ENCODE measurements at places on chromosomes 5 and 9. TPM values are rescaled to one million over a fixed set of nuclear protein-coding genes. Genes with fewer than 3 reads are reported as not detected.
A peak's percentile ranks its signal among the peaks of the same experiment; 100 is the strongest.

Gene WNT8A
- not detected for total RNA-seq

DNA sequence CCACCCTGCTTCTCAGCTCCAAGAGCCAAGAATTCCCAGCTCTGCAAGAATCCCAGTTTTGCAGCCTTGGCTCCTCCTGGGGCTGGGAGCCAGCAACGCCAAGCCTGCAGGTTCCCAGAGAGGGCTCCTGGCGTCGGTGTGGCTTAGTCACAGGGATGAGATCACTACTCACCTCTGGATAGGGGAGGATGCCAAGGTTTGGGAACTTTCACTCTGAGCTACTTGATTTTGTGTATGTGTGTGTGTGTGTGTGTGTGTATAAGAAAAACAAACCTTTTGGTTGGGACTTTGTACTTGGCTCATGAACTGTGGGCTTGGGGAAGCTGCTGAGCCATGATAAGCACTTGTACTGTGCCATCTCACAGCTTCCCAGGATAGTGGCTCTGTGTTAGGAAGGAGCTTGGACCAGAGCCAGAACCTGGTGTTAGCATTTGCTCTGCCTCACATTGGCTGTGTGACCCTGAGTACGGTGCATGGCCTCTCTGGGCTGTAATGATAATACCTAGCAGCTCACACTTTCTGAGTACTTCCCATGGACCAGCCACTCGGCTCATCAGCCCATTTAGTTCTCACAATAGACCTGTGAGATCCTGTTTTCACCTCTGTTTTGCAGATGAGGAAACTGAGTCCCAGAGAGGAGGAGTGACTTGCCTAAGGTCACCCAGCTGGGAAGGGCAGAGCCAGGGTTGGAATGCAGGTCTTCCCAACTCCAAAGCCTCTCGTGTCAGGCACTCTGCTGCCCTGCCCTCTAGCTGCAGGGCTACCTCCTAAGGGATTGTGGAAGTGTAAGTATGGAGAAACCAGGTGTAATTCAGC lies 41.4 kb upstream of the DAB2IP start:
- H3K27me3 ChIP-seq, result no peaks in the 10 kb centered on the region
- no peaks in the 10 kb centered on the region for H3K36me3 ChIP-seq
- H3K27ac ChIP-seq, result no peak overlapping the region

- H3K36me3 ChIP-seq, result no peaks in the 10 kb centered on the region
- H3K4me1 ChIP-seq, result peaks cover 36% of the 10 kb centered on the region
- H3K27ac ChIP-seq, result no peak overlapping the region
Measured at GRCh38 chr5:132229236-132229635, 1.6 kb upstream of the P4HA2 start.

GRCh38 chr5:65978251-65978650 lies 51.9 kb downstream of the ERBIN start:
- H3K27me3 ChIP-seq, result no peaks in the 10 kb centered on the region
- H3K4me3 ChIP-seq, result no peak overlapping the region
- H3K4me1 ChIP-seq, result peaks cover 6% of the 10 kb centered on the region
- no peak for DNase-seq
- H3K27ac ChIP-seq, result no peak overlapping the region
- H3K36me3 ChIP-seq, result no peaks in the 10 kb centered on the region

Gene BTNL9
- total RNA-seq, result 34.1 TPM

- H3K4me1 ChIP-seq, result no peaks in the 10 kb centered on the region
- DNase-seq, result no peak
- H3K27ac ChIP-seq, result no peak overlapping the region
- H3K36me3 ChIP-seq, result no peaks in the 10 kb centered on the region
- no peak overlapping the region for H3K4me3 ChIP-seq
Measured at GRCh38 chr5:19625562-19625961, 362.4 kb downstream of the CDH18 start.

DNA sequence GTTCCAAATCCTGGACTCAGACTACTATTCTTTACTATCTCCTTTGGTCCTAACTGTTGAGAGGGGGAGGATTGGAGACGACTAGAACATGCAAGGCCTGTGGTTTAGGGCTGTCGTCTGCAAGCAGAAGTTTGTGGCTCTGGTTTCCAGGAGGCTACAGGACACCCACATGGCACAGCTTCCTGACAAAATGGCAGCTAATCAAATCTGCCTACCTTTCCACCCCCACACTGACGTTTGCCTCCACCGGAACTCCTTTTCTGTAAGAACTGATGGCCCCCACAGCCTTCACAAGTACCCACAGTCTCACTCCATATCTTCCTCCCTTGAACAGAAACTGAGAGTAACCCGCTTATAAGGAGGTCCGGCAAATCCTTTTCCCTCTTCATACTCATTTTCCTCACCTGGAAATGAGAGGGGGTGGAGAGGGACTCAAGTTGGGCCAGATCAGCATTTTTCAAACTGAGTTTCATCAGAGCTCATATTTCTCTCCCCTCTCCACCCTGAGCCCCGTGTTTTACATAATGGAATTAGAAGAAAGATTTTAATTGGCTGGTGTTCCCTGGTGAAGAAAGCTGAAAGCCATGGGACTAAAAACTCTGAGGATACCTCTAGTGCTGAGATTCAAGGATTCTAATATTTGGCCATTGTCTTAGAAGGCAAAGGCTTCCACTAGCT lies 5.2 kb downstream of the SLC31A2 start:
- peaks cover 25% of the 10 kb centered on the region for H3K36me3 ChIP-seq
- no peak overlapping the region for H3K4me3 ChIP-seq
- H3K4me1 ChIP-seq, result peaks cover 32% of the 10 kb centered on the region
- H3K27ac ChIP-seq, result no peak overlapping the region
- H3K27me3 ChIP-seq, result no peaks in the 10 kb centered on the region

GRCh38 chr5:57784121-57784520 lies 301.5 kb upstream of the ACTBL2 start:
- DNase-seq, result no peak
- peaks cover 22% of the 10 kb centered on the region for H3K4me1 ChIP-seq
- H3K27me3 ChIP-seq, result no peaks in the 10 kb centered on the region
- no peaks in the 10 kb centered on the region for H3K36me3 ChIP-seq
- peak overlapping the region; percentile 0 for H3K27ac ChIP-seq

- H3K27ac ChIP-seq, result no peak overlapping the region
- H3K27me3 ChIP-seq, result no peaks in the 10 kb centered on the region
- no peaks in the 10 kb centered on the region for H3K4me1 ChIP-seq
- no peak for DNase-seq
Measured at GRCh38 chr5:68151812-68152211, 63.7 kb upstream of the PIK3R1 start.
